Bone marrow (tissue), 2 donors: ENCODE measurements at places on chromosomes 1 and 21.
A peak's percentile ranks its signal among the peaks of the same experiment; 100 is the strongest.

DNA sequence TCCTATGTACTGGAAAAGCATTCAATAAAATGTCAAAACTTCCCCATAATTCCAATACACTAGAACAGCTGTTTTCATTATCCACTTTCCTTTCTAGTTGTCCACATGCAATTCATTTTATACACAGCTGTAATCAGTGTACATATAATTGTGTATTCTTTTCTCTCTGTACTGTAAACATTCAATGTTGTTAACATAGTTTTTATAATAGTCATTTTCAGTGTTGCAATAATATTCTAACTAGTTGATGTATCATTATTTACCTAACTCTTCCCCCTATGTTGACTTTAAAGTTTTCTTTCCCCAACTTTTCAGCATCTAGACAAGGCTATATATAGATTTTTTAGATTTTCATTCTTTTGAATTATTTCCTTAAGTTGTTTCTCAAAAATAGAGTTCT is 44.4 kb downstream of the DIPK1A start:
- no peak for DNase-seq

GRCh38 chr1:38833146-38833545 is 26.4 kb downstream of the RRAGC start:
- no peak for DNase-seq

DNA sequence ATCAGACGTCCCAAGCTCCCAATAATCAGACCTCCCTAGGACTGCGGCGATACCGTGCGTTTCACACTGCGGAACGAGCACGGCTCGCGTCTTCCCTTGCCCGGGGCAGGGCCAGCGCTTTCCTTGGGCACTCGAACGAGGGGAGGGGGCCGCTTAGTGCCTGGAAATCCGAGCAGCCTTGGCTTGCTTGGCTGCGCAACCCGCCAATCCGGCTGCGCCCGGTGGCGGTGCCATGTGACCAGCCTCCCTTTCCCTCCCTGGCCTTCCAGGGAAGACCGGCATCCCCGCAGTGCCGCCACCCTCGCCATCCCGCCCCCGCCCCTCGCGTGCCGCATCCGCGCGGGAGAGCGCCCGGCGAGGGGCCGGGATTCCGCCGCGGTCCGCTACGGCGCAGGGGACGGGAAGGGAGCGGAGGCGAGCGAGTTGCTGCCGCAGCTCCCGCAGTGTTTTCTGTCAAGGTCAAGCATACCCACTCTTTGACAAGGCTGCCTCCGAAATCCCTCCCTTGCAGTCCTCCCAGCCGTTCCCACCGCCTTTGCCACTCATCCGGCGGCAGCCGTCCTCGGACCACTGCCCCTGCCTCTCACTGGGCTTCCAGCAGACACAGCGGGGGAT is 8.3 kb upstream of the RNF19B start:
- DNase-seq, result no peak

GRCh38 chr1:225131869-225132268 is 202.4 kb downstream of the DNAH14 start:
- DNase-seq, result no peak

- no peak for DNase-seq
These were observed 398.9 kb upstream of the PLXNA2 start for GRCh38 chr1:208643005-208643597.

DNA sequence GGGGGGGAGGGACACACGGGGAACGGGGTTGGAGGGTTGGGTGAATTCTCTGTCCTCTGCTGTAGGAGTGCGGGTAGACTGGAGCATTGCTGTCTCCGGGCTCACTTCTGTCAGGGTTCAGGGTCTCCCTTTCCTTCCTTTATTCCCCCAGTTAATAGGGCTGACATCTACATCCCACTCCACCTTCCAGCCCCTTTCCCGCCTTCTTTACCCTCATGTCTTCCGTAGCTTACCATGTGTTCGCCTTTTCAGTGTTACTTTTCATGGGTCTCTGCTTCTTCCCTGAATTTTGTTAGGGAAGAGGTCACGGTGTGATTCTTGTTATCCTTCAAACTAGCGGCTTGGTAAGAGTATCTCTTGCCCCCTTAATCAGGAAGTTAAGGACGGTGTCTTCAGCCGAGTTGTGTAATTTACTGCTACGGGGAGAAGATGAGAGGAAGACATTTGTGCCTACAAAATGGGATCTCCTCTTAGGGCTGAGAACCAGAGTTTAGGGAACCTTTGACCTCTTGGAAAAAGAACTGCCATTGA is 917 bp downstream of the RAP1A start:
- DNase-seq, result peak; percentile 24

- DNase-seq, result no peak
These were observed 534.5 kb downstream of the USP25 start for GRCh38 chr21:16264319-16264718.

- DNase-seq, result no peak
These were observed 201.6 kb downstream of the PBX1 start for GRCh38 chr1:164760569-164760968.

DNA sequence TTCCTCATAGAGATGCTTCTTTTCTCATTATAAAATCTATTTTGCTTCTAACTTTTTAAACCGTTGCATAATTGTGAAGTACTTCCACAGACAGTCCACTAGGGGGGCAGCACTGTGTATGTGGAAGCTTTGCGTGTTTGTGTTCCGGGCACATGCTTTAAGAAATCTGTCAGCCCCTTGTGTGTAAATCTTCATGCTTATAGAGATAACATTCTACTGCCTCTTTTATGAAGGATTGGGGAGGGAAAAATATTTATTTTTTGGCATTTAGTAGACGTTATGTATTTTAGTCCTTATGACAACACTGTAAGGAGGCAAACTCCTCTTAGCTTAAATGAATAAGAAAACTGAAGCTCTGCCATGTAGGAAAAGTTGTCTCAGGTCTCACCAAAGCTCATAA is 157.3 kb upstream of the PTGFR start:
- no peak for DNase-seq

GRCh38 chr1:87224201-87224600 is 104.5 kb upstream of the LMO4 start:
- no peak for DNase-seq

- no peak for DNase-seq
These were observed 6.7 kb upstream of the ELOA start for GRCh38 chr1:23736437-23737134.

DNA sequence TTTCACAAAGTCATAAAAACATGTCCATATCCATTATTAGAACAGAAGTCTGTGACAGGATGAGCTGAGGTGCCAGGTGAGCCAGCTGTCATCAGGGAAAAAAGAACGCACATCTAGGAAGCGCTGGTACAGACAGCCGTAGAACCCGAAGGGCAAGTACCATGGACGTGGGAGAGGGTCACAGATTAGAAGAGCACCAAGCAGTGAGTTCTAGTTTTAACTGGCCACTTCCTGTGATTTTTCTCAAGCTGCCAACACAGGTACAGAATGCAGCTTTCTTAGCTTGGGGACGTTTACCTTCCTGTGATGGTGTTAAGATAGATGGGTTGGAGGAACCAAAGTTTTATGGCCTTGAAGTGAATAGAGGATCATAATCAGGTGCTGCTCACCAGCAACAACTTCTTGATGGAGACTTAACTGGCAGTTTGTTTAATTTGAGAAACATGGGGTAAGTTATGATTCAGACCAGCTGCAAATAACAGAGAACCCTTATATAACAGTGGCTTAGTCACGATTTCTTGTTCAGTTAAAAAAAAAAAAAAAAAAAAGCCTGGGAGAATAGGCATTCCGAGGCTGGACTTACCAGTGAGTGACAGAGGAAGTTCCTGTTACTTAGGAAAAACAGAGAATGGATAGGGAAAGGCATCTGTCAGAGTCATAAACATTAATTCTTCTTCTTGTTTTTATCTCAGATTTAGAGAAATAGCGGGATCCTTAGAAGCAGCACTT is 30.9 kb downstream of the AGT start:
- DNase-seq, result no peak

- DNase-seq, result no peak
These were observed 75.1 kb downstream of the ZNF281 start for GRCh38 chr1:200334661-200335256.

DNA sequence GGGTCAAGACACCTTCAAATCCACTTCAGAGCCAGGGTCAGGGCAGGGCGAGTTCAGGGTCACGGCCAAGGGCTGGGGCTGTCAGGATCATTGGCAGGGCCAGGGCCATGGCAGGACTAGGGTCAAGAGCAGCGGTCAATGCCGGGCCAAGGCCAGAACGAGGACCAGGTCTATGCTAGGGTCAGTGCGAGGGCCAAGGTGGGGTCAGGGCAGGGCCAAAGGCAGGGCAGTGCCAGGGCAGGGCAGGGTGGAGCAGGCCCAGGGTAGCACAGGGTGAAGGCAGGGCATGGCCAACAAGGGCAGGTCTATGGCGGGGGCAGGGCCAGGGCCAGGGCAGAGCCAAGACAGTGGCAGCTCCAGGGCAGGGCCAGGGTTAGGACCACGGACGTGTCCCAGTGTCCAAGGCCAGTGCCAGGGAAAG is 154.0 kb downstream of the LIPI start:
- DNase-seq, result no peak

DNA sequence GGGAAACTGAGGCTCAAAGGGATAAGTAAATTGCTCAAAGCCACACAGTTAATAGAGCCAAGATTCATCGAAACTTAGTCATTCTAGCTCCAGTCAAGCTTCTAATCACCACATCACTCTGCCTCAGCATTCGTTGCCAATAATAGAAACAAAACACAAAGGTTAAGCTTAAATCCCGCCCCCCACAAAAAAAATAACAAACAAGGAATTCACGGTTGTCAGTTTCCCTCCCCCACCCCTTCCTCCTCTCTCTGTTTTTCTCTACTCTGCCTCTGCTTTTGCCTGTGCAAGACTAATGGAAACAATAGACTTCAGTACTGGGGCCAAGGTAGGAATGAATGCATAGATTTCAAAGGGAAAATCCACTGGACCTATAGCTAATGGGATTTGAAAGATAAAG is 70.7 kb upstream of the ZNF644 start:
- DNase-seq, result no peak

DNA sequence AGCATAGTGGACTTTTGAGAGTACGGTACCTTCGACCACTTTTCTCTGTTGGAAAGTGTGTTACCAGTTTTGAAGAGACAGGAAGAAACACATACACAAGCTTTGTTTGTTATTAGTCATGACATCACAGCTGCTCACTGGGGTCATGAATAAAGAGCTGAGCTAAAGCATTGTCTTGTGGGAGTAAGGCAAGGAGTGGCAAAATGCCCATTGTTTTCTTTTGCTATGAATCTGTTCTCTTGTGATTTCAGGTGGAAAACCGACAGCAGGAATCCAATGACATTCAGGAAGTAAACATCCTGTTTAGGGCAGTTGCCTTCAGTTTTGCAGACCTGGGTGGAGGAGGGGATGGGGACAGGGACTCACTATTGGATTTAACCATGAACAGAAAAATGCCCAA is 66.2 kb downstream of the RGL1 start:
- no peak for DNase-seq

DNA sequence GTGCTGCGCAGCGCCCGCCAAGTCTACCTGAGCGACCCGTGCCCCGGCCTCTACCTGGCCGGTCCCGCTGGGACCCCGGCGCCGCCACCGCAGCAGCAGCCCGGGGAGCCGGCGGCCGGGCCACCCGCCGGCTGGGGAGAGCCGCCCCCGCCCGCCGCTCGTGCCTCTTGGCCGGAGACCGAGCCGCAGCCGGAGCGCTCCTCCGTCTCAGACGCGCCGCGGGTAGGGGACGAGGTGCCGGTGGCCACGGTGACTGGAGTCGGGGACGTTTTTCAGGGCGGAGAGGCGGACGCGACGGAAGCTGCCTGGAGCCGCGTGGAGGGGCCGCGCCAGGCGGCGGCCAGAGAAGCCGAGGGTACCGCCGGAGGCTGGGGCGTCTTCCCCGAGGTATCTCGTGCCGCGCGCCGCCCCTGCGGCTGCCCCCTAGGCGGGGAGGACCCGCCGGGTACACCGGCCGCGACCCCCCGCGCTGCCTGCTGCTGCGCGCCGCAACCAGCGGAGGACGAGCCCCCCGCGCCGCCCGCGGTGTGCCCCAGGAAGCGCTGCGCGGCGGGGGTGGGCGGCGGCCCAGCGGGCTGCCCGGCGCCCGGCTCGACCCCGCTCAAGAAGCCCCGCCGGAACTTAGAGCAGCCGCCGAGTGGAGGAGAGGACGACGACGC is 646 bp downstream of the IER5 start:
- no peak for DNase-seq

GRCh38 chr1:69671363-69672010 is 103.8 kb downstream of the LRRC7 start:
- no peak for DNase-seq

GRCh38 chr1:68196676-68197075 is 35.6 kb downstream of the WLS start:
- no peak for DNase-seq

DNA sequence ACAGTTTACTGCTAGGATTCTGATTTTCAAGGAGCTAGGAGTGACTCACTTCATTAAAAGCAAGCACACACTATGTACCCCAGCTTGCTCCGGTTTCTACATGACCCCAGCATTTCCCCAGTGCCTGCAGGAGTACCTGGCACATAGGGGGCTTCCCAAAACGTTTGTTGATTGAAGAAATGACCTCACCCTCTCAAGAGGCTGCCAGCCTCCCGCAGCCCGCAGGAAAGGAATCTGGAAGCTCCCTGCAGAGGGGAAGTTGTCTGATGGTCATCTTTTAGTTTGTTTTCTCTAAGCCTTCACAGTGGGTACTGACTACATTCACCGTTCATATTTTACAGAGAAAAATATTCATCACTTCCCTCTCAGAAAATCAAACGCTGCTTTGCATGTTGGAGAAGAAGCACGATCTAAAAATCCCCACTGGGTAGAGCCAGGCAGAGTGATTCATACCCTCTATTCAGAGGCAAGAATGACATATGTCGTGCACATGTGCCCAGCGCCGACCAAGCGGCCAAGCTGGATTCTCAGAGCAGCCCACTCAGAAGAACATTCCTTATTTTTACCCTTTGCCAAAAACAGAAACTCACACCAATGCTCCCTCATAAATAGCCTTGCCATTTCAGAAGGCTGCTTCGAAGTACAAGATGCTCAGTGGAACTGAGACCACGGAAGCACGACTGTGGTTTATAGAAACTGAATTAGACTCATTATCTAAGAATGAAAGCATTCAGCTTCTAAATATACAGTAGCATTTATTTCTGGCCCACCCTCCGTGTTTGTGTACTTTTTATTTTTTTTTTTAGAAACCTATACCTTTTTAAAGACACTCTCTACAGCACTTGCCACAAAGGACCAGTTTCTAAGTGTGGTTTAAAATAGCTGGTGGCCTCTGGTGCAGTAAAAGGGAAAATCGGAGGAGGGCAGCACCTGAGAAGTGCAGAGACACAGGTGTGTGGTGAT is 143.2 kb downstream of the MIS18A start:
- DNase-seq, result no peak

DNA sequence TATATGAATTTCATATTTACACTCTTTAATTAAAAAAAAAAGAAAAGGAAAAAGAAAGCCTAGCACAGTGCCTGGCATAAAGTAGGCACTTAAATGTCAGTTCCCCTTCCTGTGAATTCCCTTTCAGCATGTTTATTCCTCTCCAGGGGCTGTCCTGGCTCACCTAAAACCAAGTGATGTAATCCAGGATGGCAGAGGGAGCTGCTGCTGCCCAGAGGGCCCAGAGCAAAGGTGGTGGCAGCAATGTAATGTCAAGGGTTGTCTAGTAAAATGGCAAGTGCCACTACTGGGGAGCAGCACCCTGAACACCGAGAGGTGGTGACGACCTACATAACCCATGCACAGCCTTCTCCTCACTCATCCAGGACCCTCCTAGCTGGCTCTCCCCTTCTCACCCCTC is 78.4 kb upstream of the LPGAT1 start:
- DNase-seq, result no peak

- DNase-seq, result no peak
These were observed 33.3 kb downstream of the KLHDC7A start for GRCh38 chr1:18513995-18514394.
